ENCODE measurements at places on chromosomes 12 and 14.
A peak's percentile ranks its signal among the peaks of the same experiment; 100 is the strongest.

GRCh38 chr12:67994046-67994445, 4.8 kb downstream of the IFNG-AS1 start:
- DNase-seq, result no peak

- DNase-seq, result no peak
Observed at GRCh38 chr12:113196582-113196981, 11.1 kb downstream of the RITA1 start.

- peak; percentile 25 for DNase-seq
Observed at GRCh38 chr12:76621582-76622024, 62.0 kb upstream of the OSBPL8 start.

- DNase-seq, result no peak
Observed at GRCh38 chr12:25495331-25496097, 57.6 kb downstream of the LMNTD1 start.

DNA sequence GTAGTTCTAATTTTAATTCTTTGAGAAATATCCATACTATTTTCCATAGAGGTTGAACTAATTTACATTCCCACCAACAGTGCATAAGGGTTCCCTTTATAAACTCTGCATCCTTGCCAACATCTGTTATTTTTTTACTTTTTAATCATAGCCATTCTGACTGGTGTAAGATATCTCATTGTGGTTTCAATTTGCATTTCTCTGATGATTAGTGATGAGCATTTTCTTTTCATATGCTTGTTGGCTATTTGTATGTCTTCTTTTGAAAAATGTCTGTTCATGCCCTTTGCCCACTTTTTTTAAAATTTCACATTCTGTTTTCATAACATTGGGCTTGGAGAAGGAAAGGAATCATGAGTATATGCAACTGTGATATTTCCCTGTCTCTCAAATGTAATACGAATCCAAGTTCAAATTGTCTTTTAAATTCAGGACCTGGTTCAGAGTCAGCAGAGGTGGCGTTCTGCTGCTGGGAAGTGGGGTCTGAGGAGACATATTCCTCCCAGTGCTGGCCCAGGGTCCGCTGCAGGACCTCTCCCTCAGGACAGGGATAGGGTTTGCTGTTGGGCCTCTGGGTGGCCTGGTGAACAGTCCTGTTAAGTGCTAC, 81.2 kb upstream of the ETV6 start:
- DNase-seq, result no peak

DNA sequence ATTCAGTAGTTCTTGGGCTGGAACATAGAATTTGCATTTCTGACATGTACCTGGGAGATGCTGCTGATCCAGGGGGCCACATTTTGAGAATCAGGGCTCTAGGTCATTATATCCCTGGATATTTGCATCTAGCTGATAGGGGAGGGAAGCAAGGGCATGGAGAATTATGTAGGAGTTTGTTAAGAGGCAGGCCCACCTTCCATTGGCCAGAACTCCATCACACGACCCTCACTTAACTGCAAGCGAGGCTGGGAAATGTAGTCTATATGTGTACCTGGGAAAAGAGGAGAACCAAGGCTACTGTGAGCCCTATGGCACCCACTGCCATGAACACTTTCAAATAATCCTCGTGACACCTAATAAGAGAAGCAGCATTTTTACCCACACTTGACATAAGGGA, 657.6 kb downstream of the MED13L start:
- no peak for DNase-seq

GRCh38 chr12:127411166-127411915, 855.6 kb upstream of the TMEM132C start:
- no peak for DNase-seq

GRCh38 chr12:50211392-50212070, 44.4 kb upstream of the CERS5 start:
- no peak for DNase-seq

DNA sequence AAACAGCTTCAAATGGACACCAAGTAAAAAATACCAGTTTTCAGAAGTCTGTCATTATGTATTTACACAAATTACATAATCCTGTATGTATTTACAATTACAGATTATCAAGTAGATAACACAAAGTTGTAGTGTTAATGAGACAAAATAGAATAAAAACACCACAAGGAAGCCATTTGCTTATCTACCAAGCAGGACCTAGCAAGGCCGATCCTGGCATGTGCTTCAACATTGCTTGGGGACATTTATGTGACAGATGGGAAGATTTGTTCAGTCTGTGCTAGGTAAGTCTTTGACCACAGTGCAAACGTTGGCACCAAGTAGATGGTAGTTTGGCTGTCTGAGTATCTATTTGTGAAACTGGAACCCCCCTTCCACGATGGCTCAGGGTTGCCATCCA, 35.8 kb downstream of the BCAT1 start:
- DNase-seq, result no peak

DNA sequence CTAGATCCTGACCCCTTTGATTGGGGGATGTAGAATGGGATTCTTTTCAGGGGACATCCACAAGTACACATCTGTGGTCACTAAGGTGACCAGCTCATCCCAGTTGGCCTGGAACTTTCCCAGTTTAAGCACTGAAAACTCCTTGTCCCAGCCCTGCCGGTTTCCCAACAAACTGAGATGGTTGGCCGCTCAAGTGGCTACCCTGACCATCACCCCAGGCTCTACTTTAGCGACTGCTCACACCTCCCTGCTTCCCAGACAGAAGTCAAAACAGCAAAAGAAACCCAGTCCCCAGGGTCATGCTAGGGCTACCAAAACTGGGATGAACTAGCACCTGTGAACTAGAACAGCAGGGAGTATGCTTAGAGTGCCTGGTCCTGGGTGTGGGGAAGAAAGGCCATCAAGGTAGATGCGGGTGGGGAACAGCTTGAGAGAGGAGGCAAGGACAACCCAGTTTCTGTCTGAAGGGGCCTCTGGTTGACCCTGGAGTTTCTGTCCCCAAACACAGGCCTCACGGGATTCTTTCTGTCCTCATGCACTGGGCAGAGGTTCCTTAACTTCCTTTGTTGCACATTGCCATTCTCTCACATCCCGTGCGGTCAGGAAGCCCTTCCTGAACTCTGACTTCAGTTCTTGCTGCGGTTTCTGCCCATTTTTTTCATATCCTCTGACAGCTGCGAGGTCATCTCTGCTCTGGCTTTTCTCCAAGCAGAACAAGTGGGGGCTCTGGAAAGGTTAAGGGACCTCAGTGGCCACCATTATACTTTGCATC, 1.6 kb downstream of the LTB4R start:
- no peak for DNase-seq
